ENCODE measurements at places on chromosomes 4 and X.
A peak's percentile ranks its signal among the peaks of the same experiment; 100 is the strongest.

DNA sequence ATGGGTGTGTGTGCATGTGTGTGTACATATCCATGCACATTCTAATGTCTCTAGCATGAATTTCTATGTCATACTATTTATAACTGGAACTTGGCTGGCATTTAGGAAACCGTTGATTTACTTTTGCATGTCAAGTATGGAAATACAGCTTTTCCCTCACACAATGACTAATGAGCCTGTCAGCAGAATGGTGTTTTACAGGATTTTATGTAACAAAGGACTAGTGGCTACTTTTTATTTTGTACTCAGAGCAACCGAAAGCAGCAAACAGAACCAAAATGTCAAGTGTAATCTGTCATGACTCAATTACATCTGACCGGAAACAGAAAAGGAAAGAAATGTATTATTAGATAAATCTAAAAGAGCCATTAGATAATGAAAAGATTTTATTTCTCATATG lies 1911.5 kb upstream of the AGA start:
- DNase-seq, result no peak

- no peak for DNase-seq
Measured at GRCh38 chr4:20723019-20723418, 22.8 kb downstream of the PACRGL start.

- DNase-seq, result no peak
Measured at GRCh38 chr4:33980361-33980760, 2264.0 kb downstream of the ARAP2 start.

DNA sequence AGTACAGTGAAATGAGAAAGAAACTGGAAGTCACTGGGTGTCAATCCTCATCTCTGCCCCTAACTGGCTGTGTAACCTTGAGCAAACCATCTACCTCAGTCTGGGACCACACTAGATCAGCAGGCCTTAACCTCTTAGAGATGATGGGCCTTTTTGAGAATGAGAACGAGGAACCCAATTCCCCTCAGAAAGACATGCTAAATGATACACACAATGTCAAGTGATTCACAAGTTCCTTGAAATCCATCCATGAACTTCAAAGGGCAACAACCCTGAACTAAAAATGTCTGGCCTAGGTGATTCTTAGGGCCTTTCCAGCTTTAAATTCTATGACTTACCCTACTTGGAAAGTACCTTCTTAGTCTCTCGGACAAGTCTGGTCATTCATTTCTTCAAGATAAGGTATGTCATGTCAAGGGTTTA lies 47.4 kb downstream of the ACSL4 start:
- DNase-seq, result no peak

DNA sequence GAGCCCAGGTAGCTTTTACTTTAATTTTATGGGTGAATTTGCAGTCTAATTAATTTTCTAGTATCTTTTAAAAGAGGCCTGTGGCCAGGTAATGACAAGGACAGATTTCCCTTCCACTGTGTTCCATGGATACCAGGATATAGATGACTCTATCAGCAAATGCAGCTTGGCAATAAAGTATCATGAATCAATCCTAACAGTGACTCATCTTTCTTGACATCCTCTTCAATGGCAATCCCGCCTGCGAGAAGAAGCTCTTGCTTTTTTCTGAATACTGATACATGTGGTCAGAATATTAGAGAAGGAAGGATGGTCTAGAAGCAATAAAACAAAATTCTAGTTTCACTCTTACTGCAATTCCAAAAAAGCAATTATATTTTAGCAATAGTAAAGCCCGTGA lies 267.8 kb downstream of the DTHD1 start:
- no peak for DNase-seq

DNA sequence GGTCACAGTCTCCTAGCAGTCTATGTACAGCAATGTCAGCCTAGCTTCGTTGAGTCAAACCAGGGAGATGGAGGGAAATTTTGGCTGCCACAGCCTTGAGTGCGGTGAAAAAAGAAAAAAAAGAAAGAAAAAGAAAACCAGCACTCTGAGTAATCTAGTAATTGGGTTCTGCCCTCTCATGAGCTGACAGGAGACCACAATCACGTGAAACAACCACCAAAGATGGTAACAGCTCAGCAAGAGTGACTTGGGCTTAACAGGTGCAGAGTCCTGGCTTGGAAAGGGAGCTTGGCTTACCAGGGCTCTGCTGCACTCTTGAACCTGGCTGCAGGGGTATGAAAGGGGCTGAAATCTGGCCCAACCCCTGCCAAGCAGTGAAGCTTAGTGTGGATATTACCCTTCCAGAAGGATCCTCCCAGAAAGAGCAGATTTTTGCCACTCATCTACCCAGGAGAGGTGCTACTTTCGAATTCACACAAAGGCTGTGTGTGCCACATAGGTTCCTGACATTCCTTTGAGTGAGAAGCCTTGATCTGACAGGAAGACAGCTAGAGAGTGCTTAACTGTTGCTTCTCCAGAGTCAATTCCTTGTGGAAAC lies 350.3 kb downstream of the PTTG2 start:
- DNase-seq, result no peak

DNA sequence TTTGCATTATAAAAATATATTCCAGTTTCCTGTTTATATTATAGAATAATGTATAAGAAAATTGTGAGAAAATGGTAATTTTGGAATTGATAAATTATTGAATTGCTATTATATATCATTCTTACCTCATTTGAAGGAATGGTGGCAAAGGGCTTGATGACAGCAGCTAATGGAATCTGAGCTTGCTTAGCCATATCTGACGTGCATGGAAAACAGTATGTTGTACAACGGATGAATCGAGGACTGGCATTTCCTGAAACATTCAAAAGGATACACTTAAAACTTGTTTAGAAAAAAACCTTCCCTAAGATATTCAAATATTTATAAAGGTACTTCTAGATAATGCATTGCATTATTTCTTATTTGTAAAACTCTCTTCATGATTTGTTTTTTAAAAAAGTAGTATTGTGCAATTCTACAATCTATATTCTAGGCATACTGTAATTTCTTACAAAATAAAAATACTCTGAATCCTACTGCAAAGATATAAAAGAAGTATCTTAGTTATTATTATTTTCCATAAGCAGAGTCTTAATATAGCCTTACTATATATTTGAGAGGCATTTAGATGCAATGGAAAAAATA lies 38.3 kb downstream of the SEC24D start:
- peak; percentile 39 for DNase-seq

- DNase-seq, result peak; percentile 68
Measured at GRCh38 chr4:134018846-134019245, 182.7 kb downstream of the PABPC4L start.

DNA sequence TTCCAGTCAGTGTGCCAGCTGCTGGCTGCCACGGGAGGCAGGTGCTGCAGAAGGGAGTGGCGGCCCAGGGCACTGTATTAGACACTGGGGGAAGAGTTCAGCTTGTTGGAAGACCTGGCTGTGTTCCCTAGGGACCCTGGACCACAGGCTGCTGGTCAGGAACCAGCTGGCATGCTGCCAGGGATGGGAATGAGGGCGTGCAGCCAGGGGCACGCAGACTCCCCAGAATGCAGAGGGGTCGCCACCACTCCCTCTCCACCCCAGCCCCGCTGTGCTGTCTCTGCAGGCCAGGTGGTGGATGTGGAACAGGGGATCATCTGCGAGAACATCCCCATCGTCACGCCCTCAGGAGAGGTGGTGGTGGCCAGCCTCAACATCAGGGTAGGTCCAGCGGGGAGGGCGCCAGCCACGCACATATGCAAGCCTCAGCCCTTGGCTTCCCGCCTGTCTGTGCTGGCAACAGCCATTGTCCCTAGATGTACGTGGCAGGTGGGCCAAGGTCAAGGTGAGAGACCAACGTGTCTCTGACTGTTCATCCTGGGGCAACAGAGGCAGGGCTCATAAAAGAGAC lies 12.3 kb downstream of the ABCD1 start:
- no peak for DNase-seq

DNA sequence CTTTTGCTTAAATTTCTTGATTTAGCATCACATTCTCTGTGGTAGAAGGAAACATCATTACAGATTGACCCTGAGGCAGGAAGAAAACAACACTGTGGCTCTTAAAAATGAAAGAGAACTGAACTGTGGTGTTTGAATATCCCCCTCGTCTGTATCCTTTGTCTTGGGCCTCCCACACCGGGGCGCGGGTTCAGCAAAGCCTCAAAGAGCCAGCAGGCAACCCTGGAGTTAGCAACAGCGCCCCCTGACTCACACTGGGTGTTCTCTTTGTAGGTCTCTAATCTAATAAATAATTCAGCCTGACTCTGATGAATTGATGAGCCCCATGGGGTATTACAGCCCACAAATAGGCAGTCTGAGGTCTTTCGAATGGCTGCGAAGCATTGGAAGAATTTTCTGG lies 46.1 kb upstream of the CTSO start:
- no peak for DNase-seq

DNA sequence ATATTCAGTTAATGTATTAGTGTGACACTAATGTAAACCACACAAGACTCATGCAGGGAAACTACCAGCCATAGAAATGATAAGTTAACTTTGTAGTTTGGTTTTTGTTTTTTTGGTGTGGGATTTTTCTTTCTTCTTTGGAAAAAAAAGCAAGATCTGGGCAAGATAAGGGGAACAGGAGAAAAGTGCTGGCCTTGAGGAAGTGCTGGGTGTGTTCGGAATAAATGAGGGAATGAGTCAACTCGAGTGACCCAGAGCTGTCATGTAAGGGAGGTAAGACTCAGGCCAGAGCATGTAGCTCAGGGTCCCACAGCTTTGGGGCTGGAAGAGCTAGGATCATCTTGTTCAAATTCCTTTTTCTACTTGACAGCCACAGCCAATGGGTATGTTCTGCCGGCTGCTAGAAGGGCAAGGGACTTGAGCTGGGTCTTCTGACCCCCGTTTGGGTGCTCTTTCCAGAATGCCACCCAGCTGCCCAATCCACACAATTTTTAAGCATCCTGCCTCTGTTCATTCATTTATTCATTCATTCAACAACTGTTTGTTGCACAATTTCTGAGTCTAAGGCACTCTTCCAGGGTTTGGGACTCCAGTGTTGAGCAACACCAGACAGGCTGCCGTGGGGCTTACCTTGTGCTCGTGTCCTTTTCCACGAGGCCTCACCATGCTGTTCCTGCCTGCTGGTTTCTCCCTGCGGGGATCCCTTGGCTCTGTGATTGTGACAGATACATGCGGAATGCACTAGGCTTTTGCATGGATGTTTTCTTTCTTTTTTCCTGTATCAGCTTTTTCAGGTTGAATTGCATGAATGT lies 54.5 kb downstream of the CLDN34 start:
- no peak for DNase-seq

GRCh38 chr4:106806158-106806797 lies 229.8 kb downstream of the DKK2 start:
- DNase-seq, result peak; percentile 56

DNA sequence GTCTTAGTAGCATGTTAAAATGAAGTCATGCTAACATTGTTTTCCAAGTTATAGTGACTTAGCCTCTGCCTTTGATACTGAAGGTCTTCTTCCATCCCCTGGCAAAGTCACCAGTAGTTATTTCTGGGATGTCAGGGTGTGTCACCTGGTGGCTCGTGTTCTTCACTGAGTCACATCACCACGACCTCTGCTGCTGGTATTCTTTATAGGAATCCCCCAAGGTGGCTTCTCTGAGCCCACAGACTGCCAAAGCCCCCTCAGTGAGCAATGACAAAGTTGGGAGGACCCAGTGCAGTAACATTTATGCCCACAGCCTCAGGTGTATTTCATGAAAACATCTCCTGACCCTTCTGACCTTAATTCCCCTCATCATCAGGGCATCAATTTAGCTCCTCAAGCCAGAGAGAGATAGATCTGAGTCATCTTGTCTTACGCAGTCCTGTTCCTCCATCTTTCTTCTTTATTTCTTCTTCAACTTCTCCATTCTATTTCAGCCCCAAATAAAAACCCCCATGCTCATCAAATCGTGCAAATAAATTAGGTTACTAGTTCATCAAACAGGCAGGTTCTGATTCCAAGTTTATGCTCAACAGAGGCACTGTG lies 29.3 kb upstream of the GPRIN3 start:
- no peak for DNase-seq

GRCh38 chr4:23390246-23390645 lies 499.6 kb downstream of the PPARGC1A start:
- DNase-seq, result no peak

- peak; percentile 77 for DNase-seq
Measured at GRCh38 chr4:77818602-77819403, at the start of gene CNOT6L. Gene CNOT6L, minus strand, starts transcription at chr4:77819368. Its CDS starts 60 bp downstream, at chr4:77819308.

- no peak for DNase-seq
Measured at GRCh38 chr4:8725071-8725841, 132.7 kb downstream of the CPZ start.

GRCh38 chrX:49282647-49283011 lies 13.0 kb downstream of the PPP1R3F start:
- peak; percentile 29 for DNase-seq

DNA sequence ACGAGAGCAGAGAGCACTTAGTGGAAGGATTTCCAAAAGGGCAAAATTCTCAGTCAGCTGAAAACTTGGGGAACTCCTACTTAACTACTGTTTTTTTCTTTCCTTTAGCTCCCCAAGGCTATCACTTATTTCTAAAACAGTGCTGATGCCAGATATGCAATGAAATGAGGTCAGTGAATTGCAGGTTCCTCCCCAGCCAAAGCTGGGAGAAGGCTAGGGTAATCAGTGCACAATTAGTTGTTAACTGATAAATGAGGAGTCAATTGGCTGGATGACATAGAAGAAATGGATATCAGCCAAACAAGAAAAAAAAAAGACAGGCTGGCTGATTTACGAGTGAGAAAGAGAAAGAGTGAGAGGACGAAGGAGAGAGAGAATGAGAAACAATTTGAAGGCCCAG lies 195.6 kb downstream of the GPC3 start:
- no peak for DNase-seq

DNA sequence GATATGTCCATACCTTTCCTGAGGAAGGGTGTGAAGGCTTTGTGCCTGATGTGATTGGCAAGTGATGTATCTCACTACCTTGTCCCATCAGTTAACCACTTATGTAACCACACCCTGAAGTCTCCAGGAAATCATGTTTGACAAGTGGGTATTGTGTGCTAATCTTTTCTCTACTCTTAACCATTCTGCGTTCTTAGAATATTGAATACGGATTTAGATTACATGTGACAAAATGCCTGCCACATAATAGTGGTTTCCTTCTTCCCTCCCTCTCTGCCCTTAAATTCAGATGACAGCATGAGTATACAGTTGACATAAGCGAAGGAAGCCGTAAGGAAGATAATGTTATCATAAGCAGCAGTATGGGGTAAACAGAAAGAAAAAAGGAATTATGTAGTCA lies 108.4 kb downstream of the KLHL8 start:
- DNase-seq, result no peak

GRCh38 chr4:73193659-73194058 lies 64.9 kb downstream of the ANKRD17 start:
- DNase-seq, result no peak

- no peak for DNase-seq
Measured at GRCh38 chr4:188660796-188661195, 521.6 kb downstream of the TRIML1 start.

GRCh38 chrX:112997991-112998390 lies 157.4 kb upstream of the AMOT start:
- no peak for DNase-seq

- DNase-seq, result no peak
Measured at GRCh38 chrX:147228153-147228552, 413.6 kb upstream of the CXorf51A start.

DNA sequence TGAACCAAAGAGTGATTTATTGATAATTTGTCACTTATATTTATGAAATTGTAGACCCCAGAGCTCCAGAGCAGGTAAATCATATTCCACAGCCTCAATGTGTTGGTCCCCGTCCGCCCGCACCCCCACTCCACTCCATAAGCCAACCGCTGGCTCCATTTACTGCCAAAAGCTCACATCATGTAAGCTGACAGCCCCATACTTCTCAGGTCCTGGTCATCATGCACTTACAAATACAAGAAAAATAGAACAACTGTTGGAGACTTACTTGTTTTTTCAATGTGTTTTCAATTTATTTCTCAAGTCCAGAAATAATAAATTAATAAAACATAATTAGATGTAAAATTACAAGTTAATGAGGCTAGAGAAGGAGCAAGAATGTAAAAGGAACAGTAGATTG lies 235.7 kb upstream of the HAND2 start:
- DNase-seq, result no peak
